ENCODE measurements at places on chromosomes 7 and 10.

DNA sequence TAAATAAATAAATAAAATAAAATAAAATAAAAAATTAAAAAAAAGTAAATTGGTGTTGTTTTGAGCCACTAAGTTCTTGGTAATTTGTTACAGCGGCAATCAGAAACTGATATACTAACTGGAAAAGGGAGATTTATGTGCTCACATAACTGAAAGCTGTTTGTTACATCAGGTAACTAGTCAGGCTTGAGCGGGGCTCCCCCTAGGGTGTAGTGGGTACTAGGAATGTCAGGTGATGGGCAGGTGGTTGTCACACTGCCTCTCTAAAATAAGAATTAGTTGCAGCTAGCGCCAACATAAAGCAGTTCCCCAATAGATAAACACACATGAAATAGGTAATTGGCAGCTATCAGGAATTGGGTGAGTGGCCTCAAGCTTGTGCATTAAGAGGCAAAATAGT, 1336.9 kb downstream of the XPNPEP1 start:
- no peak for DNase-seq

- DNase-seq: no peak
These were observed 7.6 kb upstream of the ARMS2 start for GRCh38 chr10:122446668-122447423.

- DNase-seq: no peak
These were observed 5.9 kb downstream of the ZKSCAN1 start for GRCh38 chr7:100021297-100021696.

- DNase-seq: no peak
These were observed 11.3 kb upstream of the TRDMT1 start for GRCh38 chr10:17212802-17213221.

All from heart left ventricle (tissue), 16 donors.